ENCODE measurements at places on chromosomes 7 and 10. TPM values are rescaled to one million over a fixed set of nuclear protein-coding genes. Genes with fewer than 3 reads are reported as not detected.

The HTR5A gene
- not detected for polyA plus RNA-seq

The NODAL gene
- not detected for polyA plus RNA-seq

The AGFG2 gene
- 11.0 TPM for polyA plus RNA-seq

The DDC gene
- 2.2 TPM for polyA plus RNA-seq

The ACBD7 gene
- polyA plus RNA-seq = not detected
